Uterus (tissue), 4 donors: ENCODE measurements at places on chromosomes 2 and 18. TPM values are rescaled to one million over a fixed set of nuclear protein-coding genes. Genes with fewer than 3 reads are reported as not detected.

OTOF gene
- not detected for total RNA-seq

GRCh38 chr2:121969166-121969565, 213.7 kb downstream of the TSN start:
- DNase-seq, result no peak

DNA sequence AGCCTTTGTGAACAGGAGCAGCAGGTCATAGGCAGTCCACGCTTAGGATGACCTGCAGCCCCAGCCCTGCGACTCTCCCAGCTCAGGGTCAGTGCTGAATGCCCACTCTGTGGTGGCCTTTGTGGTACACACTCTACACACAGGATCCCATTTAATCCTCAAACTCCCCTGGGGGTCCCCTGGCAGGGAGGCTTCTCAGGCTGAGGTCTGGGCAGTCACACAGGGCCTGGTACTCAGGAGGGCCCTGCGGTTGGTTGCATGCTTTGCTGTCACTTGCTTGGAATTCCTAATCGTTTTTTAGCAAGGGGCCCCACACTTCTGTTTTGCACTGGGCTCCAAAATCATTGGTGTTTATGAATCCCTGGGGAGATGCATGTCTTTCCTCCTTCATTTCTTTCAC, 113.0 kb downstream of the EML6 start:
- no peak for DNase-seq

DNA sequence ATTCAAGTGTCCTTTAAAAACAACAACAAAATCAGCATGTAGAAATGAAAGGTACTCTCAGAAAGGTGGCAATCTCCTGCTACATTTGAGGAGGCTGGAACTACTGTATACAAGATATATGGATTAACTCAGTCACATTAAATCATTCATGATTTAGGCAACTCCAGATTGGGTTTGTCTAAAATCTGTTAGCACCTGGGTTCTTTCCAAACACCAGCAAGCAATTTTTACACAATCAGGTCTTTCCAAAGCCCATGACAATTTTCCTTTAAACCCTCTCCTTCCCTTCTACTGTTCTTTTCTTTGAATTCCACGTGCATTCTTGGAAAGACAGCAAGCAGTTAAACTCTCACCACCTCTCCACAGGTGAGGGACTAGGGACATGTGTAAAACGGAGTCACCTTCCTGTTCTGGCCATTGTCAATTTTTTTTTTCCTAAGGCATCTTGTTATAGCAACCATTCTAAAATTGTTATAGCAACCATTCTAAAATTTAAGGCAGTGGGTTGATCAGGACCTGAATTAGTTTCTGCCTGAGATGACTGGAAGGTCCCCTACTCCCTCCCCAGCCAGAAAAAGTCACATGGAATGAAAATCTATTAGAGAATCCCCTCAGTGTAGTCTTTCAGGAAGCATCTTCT, 113.9 kb downstream of the ANKRD44 start:
- DNase-seq, result no peak

GALNT5 gene
- 0.26 TPM for total RNA-seq

DNA sequence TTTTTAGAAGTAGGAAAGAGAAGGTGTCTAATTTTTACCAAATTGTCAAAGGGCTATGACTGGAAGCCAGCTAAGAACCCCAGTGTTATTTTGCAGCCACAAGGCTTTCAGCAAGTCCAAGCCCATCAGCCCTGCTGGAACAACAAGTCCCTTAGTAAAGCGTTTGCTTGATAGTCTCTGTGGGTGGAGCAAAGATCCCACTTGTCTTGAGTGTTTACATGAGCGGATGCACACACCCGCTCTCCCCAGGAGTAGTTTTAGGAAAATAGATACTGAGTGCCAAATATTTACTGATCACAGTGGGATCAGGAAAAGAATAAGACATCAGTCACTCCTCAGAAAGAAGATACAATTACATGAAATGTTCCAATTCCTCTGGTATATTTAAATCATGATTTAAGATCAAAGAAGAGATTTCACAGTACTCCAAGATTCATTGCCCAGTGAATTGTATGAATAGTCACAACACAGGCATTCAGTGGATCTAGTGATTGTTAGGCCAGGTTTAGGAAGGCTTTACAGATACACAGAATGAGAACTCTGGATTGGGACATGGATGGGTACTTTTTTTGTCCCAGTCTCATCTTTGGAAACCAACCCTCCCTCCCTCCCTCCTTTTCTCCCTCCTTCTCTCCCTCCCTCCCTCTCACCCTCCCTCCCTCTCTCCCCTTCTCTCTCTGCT, 514.9 kb downstream of the PTPRM start:
- DNase-seq, result no peak
